Stimulated activated CD8-positive, alpha-beta memory T cell treated with anti-CD3 and anti-CD28 coated beads, Interleukin-15, amount 100 ng/mL, for 24 hours (primary cell): ENCODE measurements at places on chromosomes 2 and 18.

- DNase-seq, result no peak
These were observed 22.9 kb upstream of the DARS1 start for GRCh38 chr2:136008205-136008865.

DNA sequence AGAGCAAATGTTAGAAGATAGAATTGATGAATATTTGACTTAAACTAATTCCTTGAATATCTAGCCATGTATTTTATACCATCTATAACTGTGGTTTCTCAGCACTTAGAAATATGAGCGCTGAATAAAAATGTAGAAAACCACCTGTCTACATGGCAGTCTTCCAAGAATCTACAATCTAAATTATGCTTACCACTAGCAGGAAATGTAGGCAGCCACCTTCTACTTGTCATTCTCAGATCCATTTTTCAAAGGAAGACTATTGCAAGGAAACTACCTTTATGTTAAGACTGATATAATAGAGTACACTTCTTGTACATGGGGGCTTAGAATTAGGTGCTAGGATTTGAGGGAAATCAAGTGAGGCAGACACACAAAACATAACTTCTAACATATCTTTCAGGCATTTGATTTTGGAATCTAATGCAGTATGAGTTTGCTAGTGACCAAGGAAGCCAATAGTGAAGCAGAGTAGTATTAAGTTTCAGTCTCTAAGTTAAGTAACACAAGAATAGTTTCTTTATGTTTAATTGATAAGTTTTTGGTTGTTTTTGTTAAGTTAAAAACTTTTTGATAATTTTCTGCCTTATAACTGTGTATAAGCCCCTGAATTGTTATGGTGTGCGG, 175.9 kb upstream of the ITGA4 start:
- no peak for DNase-seq

- no peak for DNase-seq
These were observed 16.6 kb upstream of the DYNC1I2 start for GRCh38 chr2:171670655-171671054.

GRCh38 chr2:100810603-100811145, 9.3 kb upstream of the NPAS2 start:
- no peak for DNase-seq

GRCh38 chr2:168194784-168195522, 52.4 kb downstream of the STK39 start:
- no peak for DNase-seq

GRCh38 chr2:42568401-42569115, at the start of gene MTA3:
TSS of gene MTA3 (plus strand) at chr2:42568632. CDS start at chr2:42568746, 114 bp downstream.
- peak; percentile 34 for DNase-seq

DNA sequence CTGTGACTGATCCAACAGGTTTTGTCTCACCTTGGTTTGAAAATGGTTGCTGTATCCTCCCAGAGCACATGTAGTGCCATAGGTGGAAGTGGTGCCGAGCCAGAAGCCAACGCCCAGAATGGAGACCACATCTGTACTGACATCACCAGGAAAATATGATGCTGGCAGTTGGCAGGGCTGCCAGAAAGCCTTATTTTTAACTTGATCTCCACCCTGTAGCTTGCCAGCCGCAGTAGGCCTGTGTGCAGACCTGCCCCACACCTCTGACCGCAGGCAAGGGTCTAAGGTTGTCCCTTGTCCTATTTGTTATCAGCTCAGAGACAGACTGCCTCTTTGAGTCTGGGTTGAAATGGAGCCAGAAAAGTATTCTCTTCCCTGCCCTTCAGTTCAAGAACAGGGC, 123.5 kb upstream of the EML6 start:
- no peak for DNase-seq

- no peak for DNase-seq
These were observed 279.0 kb downstream of the SRBD1 start for GRCh38 chr2:45332094-45332493.

GRCh38 chr2:238376884-238377391, 49.8 kb upstream of the ASB1 start:
- DNase-seq, result no peak
